ENCODE measurements at places on chromosomes 5 and 9.
A peak's percentile ranks its signal among the peaks of the same experiment; 100 is the strongest.

DNA sequence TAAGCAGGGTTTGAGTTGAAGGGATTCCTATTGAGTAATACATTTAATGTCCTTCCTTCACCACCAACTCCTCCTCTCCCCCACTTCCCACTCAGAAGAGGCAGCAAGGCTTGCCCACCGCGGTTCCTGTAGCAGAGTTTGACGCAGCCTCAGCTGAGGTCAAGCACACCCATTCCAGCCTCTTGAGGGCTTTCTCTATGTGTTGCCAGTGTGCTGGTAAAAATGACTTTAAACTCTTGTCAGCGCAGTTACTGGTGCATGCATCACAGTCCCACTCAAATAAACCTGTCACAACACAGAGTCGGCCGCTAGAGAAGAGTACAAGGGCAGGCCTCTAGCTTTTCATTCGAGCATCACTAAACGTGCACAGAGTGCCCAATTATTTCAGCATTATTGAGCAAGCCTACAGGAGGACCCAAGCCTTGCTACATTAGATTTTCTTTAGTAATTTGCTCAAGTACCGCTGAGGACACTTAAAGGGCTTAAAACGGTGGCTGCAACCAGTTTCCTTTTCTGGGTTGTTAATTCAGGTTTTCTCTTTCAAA is 79.6 kb downstream of the TLE4 start:
- no peak for DNase-seq

GRCh38 chr9:81894891-81895290 is 33.3 kb upstream of the SPATA31D4 start:
- no peak for DNase-seq

GRCh38 chr9:123058834-123059233 is 25.4 kb downstream of the GPR21 start:
- no peak for DNase-seq

GRCh38 chr5:106940301-106940846 is 730.4 kb downstream of the EFNA5 start:
- DNase-seq: no peak

DNA sequence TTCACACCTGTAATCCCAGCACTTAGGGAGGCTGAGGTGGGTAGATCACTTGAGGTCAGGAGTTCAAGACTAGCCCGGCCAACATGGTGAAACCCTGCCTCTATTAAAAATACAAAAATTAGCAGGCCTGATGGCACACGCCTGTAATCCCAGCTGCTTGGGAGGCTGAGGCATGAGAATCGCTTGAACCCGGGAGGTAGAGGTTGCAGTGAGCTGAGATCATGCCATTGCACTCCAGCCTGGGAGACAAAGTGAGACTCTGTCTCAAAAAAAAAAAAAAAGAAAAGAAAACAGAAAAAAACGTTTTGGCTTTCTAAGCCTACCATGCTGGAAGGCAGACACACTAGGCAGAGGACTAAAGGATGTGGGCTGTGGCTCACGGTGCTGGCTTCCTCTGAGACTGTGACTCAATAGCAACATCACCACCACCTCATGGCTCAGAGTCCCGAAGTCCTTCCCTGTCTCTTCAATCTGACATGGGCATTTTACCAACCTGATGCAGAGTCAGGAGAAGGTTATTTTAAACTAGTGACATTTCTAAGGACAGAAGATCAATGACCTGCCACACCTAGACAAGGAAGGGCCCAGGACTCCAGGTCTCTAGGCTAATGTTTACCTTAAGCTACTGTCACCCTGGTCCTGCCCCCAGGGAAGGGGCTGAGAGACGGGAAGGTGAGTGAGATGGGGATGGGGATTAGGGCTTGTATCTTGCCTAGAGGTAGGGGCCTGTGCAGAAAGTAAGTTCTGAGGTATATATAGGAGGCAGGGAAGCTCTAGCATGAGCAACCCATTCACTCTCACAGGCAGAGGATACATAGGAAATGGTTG is 3.7 kb downstream of the ECSCR start:
- DNase-seq: peak; percentile 56

DNA sequence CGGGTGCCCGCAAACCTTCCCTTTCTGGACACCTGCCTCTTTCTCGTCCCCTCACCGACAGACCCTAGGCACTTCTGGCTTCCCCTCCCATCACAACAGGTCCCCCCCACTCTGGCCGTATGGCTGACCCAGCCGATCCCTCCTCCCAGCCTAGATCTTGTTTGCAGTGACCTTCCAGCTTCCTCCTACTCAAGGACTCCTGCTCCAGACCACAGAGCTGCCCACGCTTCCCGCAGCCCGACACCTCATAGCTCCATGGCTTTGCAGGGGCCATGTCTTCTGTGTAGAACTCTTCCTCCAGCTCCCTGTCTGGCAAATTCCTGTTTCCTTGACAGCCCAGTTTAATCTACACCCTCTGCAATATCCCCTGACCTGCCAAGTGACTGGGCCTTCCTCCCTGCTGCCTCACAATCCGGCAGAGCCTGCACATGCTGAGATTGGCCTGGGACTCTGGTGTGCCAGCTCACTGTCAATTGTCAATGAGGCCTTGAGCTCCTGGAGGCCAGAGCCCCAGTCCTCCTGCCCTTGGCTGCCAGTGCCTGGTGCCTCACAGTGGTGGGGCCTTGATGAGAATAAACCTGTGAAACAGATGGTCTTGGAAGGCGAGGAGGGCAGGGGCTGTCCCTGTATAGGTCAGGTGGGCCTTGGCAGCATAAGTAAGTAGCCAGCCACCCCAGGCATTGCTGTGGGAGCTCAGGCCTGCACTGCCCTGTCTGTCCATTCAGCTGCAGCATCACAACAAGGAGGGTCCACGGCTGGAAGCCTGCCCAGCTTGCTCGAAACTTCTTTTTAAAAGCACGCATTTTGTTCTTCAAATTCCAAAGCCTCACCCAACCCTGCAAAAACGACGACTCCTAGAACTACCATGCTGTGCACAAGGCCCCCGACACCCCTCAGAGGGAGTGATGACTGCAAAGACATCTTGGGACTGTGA is 50.5 kb downstream of the GADD45G start:
- no peak for DNase-seq

GRCh38 chr9:116027096-116027495 is 126.5 kb upstream of the PAPPA start:
- no peak for DNase-seq

GRCh38 chr9:127336506-127337352 is 60.2 kb upstream of the SLC2A8 start:
- DNase-seq: no peak

GRCh38 chr5:1633605-1634336 is 110.0 kb upstream of the LPCAT1 start:
- peak; percentile 74 for DNase-seq

- DNase-seq: no peak
These were observed 51.6 kb downstream of the AHRR start for GRCh38 chr5:372996-373709.

DNA sequence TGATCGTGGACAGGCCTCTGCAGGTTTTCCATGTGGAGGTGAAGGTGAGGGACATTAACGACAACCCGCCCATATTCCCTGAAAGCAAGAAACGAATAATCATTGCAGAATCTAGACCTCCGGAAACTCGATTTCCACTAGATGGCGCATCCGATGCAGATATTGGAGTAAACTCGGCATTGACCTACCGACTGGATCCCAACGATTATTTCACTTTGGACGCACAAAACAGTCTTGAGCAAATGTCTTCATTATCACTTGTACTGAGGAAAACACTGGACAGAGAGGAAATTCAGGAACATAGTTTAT is 621 bp downstream of the PCDHA13 start:
- DNase-seq: no peak

DNA sequence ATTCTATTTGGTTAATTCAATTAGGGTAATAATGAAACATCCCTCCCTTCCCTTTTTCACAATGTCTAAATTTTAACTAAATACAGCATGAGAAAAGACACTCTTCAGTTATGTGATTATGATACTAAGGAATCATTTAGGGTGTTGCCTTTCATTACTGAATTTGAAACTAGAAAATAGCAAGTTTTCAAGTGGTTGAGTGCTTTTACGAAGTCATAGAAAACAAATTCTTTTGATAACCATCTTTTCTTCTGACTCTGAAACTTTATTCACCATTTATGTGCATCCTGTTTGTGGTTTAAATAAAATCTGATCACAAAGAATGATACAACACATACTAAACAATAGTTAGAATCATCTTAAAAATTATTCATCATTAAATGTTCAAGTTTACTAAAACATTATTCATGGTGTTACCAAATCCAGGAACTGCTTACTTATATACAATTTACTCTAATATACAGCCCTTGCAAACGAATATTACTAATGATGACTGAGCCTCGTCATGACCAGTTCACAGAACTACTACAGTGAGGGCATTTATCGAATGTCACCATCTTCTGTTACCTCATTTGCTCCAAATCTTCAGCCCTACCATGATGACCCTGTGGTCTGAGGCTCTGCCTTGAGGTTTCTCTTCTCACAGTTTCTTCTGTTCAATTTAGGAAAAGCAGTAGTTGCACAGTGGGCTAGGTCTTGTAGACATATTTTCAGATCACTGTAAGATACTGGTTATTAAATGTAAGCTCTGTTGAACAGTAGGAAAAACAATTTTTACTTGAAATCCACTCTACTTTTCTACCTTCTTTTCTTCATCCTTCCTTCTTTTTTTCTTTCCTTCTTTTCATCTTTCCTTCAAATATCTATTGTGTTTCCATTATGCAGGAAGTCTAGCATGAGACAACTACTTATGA is 18.3 kb upstream of the IL9 start:
- no peak for DNase-seq

GRCh38 chr5:1647580-1647979 is 123.8 kb upstream of the LPCAT1 start:
- no peak for DNase-seq

- no peak for DNase-seq
These were observed 183.4 kb downstream of the DMRT2 start for GRCh38 chr9:1233568-1233967.

GRCh38 chr5:74281166-74281565 is 359.4 kb downstream of the ENC1 start:
- DNase-seq: no peak

- DNase-seq: no peak
These were observed 62.9 kb downstream of the USP20 start for GRCh38 chr9:129898185-129898584.

DNA sequence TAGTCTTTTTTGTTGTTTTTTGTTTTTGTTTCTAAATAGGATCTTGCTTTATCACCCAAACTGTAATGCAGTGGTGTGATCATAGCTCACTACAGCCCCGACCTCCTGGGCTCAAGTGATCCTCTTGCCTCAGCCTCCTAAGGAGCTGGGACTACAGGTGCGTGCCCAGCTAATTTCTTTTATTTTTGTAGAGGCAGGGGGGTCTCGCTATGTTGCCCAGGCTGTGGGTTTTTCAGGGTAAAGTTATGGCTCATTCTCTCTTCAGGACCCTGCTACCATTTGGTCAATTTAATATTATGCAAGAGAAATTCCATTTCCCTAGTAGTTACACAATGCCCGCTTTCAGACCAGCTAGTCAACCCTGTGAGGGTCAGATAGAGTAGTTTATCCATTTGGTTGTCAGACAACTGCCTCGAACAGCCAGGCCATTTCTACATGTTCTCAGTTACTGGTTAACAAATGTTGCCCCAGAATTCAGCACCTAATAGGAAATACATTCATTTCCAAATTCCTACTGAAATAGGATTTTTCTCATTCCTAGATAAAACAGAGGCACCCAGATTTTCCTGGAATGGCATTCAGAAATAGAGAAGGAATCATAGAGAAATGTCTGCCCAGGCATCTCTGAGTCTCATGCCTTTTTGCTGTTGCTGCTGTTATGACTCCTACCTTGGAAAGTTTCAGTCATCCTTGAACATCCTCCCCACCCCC is 6.4 kb upstream of the GLIS3 start:
- DNase-seq: peak; percentile 53

DNA sequence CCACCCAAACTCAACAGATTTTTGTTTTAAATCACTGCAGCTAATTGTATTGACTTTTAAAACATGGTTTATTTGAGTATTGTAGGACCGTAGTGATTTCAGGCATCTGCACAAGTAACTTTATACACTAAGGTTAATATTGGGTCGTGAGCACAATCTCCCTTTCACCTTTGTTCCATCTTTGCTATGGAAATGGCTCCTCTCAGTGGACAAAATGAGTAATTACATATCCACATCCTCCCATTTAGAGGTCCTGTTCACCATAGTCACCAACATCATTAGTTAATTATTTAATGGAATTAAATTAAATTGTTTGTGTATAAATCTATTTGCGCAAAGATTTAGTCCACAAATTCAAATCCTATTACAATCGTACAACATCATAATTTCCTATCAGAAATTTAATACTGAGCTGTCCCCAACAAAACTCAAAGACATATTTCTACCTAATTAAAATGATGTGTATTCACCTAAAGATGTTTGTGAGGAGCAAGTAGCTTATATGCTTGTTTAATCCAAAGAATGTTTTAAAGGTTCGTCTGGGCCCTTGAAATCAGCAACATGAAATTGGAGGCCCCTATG is 173.0 kb upstream of the DAPK1 start:
- DNase-seq: no peak

GRCh38 chr9:73152953-73153352 is 1.3 kb downstream of the ANXA1 start:
- DNase-seq: no peak

GRCh38 chr9:79617395-79617794 is 45.6 kb downstream of the TLE4 start:
- DNase-seq: no peak

- no peak for DNase-seq
These were observed 105.9 kb downstream of the GIN1 start for GRCh38 chr5:103013933-103014552.

DNA sequence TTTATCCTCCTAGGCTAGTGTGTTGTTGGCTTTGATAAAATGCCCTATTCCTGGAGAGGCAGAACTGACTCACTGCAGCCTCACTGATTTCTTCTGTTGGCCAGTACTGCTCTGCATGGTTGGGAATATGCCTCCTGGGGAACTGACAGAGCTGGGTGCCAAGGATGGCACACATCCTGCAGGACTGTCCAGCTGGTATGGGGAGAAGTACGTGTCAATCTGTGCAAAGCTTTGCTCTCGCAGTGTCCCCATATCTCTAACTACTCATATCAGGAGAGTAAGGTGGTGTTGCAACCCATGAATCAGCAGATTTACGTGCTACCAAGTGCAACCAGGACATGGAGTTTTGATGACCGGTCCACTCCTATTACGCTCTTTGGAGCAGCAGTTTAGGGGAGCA is 74.7 kb downstream of the TEK start:
- DNase-seq: no peak

GRCh38 chr5:34410411-34411139 is 245.6 kb upstream of the RAI14 start:
- DNase-seq: no peak

- DNase-seq: no peak
These were observed 60.6 kb downstream of the DRD1 start for GRCh38 chr5:175383350-175383749.
